SW480 (cell line): ENCODE measurements at places on chromosomes 7 and 10.

DNA sequence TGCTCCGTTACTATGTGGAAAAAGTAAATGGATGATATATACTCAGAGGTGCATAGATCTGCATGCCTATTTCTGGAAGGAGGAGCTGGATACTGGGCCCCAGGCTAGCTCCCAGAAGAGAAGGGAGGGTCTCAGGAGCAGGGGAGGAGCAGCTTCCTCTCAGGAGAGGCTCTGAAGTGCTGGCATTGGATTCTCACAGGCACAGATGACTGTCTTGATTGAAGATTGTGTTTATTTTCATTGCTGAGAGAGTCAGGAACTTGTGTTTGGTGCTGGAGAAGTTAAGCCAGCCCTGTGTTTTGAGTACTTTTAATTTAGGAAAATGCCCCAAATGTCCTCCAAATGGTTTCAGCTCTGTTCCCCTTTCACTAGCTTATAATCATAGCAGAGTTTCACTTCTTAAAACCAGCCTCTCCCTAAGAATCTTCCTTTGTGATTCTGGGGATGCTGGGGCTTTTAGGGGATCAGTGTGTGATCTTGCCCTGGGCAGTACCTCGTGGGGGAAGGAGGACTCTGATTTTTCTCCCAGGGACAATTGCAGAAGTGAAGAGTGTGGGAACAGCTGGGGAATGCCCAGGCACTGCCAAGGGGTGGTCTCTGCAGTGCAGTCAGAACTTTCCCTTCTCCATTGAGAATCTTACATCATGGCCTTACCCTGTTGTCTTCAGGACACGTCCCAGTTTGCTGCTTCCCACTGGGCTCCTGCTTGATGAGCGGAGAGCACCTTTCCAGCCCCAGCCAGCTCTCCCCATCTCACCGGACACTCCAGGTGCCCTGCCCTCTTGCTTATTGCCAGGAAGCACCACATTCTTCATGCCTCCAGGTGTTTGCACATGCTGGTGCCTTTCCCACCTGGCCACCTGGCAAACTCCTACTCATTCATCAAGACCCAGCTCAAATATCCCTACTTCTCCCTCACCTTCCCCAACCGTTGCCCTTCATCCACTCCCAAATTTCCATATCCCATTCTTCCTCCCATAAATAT, 102.8 kb downstream of the ARHGAP22 start:
- no peak for DNase-seq

GRCh38 chr7:105656922-105657521, 75.7 kb upstream of the EFCAB10 start:
- DNase-seq = no peak

DNA sequence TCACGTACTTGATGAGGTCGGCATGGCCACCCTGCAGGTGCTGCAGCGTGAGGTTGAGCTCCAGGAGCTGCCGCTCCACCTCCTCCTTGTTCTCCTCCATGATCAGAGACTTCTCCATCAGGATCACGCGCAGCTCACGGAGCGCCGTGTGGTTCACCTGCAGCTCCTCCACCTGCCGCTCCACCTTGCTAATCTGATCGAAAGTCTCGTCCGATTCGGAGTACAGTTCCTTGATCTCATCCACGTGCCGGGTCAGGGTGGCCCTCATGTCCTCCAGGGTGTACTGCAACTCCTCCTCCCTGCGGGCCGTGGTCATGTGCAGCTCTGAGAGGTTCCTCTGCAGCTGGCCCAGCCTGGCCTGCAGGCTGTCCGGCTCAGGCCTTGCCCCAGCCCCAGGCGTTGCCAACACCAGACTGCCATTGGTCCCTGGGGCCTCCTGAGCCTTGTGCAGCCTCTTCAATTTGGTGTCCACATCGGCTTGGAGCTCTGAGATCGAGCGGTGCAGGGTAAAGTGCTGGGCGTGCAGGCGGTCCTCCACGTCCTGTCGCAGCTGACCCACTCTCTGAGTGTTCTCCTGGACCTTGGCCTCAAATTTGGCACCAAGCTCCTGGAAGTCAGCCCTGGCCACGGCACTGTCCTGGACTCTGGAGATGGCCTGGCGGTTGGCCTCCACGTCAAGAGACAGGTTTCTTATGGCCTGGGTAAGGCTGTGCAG, 13.9 kb downstream of the MMRN2 start:
- DNase-seq = no peak

DNA sequence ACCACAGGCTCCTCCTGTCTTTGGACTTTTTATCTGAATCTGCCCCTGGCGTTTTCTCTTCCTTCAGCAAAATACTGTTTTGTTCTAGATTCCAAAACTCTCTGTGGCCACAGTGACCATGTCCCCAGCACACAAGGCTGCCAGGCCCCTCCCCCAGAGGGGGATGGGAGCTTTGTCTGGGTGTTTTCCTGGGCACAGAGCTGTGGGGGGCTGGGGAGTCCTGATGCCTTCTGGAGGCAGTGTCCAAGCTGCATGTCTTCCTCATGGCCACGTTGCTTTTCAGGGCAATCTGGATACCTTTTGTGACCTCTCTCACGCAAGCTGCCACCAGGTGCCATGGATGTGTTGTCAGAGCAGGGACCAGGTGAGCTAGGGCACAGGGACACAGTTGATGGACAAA, 26.2 kb downstream of the ANTXRL start:
- DNase-seq = no peak

- no peak for DNase-seq
Measured at GRCh38 chr10:98920807-98921206, 314.8 kb downstream of the HPSE2 start.

- DNase-seq = peak; percentile 31
Measured at GRCh38 chr7:30163231-30163894, 28.6 kb downstream of the MTURN start.

DNA sequence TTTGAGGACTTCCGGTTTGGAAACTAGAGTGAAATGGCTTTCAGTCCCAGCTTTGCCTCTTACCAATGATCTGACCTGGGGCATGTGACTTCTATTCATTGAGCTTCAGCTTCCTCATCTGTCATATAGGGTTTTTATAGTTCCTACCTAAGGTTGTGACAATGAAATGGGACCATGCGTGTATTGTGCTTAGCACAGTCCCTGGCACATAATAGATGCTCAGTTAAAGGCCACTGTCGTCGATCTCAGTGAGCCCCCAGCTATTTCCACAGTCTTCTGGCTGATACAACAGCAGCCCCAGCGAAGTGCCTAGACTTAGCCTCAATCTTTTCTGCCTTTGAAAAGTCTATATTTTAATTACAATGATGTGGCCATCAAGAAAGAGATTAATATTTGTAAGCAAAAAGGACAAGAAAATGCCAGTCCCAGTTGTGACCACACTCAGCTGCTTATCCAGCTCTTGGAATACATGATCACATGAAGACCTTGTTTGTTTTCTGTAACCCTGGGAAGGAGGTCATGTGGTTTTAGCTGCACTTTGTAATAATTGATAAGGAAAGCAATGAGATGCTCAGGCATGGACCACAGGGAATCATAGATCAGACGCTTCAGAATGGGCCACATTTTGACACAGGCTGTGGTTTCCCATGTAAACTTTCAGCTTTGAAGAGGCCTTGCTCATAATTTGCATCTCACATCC, 44.6 kb downstream of the VWA2 start:
- no peak for DNase-seq

DNA sequence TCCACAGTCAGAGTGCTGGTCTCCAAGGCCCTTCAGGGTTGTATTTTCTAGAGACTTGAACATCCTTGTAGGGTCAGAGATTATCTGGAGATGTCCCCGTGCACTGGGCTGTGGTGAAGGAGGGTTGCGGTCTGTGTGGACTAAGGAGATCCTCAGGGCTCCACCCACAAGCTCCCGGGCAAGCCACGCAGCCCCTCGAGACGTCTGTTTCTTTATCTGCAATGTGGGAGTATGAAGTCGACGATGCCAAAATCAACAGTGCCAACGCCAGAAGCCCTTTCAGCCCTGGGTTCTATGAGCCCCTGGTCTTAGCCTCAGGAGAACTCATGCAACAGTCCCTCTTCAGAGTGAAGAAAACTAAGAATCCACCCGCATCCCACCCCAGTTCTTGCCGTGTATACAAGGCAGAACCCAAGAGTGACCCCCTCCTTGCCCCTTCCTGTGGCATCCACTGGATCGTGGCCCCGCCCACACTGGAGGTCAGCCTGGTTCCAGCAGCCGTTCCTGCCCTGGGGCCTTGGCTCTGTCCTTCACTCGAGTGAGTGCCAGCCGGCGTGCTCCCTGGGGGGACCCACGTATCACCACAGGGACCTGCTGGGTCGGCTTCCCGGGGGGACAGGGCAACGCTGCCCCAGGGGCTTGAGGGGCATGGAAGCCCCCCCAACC, 6.0 kb upstream of the SHH start:
- DNase-seq = no peak

GRCh38 chr7:106190589-106191330, 78.6 kb upstream of the SYPL1 start:
- no peak for DNase-seq

GRCh38 chr10:106284802-106285587, 879.5 kb downstream of the SORCS1 start:
- no peak for DNase-seq

GRCh38 chr7:134992626-134993179, 6.4 kb downstream of the AGBL3 start:
- DNase-seq = no peak

- no peak for DNase-seq
Measured at GRCh38 chr7:129045682-129046081, 9.2 kb downstream of the TNPO3 start.

DNA sequence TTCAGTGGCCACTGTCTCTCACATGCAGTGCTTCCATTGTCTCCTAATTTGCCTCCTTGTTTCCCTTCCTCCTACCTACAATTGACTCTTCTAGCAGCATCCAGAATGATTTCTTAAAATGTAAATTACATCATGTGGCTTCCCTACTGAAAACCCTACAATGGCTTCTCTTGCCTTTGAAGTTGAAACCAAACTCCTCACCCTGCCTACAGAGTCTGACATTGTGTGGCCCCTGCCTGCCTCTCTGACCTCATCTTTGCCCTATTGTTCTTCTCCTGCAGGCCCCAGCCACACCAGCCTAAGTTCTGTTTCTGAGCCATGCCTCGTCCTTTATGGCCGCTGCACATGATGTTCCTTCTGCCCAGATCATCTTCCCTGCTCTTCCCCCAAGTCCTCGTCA, 35.8 kb upstream of the CDK1 start:
- no peak for DNase-seq

DNA sequence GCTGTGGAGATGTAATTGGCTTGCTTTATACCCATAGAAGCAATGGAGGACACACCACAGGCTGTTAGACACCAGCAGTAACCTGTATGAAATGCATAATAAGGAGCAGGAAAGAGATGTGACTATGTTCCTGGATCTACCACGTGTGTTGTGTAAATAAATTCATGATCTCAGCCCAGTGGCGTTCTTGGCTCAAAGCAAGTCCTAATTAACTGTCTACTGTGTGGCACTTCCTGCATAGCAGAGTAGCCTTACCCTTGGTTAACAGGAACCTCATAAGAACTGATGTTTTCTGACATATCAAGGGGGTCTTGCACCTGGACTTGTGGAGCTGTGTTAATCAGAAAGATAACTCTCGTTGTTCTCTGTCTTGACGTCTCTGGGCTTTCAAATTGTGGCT, 25.7 kb upstream of the FAM180A start:
- peak; percentile 21 for DNase-seq

DNA sequence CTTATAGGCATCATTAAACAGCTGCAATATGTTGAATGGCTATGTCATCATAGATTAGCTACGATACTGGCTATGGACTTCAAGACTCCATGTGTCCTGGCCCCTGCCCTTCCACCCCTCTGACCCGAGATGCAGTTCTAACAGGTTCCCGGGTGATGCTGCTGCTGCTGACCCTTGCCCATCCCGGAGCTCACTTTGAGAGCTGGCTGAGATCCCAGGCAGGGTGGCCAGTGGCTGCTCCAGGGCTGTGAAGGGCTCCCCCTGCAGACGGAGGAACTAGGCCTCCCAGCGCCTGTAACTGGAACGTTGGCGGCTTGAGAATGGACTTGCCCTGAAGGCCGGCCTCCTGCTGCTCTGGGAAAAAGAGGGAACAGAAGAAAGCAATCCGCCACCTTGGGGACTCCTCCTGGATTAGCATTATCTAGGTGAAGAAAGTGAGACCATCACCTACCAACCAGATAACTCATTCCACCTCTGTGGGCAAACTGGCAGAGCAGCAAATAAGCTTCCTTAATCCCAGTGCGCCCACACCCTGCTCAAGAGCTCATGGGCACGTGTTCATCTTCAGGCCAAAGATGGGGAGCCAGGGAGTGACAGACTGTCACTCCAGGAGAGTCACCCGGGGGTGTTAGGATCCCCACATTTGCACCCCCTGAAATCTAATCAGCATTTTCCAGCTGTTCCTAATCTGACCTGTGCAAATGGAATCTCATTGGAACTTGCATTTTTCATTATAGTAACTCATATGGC, 56.8 kb downstream of the PARP12 start:
- peak; percentile 12 for DNase-seq

DNA sequence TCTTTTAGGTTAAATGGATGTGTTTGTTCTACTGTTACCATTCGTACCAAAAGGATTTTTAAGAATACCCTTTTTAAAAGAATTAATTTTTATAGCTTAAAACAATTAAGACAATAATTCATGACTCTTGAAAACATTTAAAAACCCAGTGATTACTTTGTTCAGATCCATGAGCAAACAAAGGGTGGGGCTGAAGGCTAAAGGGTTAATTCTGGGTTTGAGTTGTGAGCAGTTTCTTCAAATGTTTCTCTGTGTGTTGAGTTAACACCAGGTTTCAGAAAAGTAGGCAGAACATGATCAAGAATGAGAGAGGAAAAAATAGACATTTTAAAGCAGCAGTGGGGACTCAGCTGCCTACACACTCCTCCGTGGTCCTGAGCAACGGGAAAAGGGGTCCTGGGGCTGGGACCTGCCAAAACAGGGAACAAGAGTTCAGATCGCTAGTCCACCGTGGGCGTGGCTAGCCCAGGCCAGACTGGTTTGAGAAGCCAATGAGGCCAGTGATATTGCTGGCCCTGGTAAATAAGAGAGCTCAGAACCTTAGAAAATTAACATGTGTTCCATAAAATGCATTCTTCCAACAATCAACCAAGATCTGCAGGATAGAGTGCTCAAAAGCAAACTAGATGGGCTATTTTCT, 14.9 kb upstream of the EZH2 start:
- no peak for DNase-seq

- DNase-seq = no peak
Measured at GRCh38 chr10:565676-566075, 123.8 kb downstream of the DIP2C start.

GRCh38 chr7:30862995-30863705, 48.5 kb upstream of the AQP1 start:
- no peak for DNase-seq

DNA sequence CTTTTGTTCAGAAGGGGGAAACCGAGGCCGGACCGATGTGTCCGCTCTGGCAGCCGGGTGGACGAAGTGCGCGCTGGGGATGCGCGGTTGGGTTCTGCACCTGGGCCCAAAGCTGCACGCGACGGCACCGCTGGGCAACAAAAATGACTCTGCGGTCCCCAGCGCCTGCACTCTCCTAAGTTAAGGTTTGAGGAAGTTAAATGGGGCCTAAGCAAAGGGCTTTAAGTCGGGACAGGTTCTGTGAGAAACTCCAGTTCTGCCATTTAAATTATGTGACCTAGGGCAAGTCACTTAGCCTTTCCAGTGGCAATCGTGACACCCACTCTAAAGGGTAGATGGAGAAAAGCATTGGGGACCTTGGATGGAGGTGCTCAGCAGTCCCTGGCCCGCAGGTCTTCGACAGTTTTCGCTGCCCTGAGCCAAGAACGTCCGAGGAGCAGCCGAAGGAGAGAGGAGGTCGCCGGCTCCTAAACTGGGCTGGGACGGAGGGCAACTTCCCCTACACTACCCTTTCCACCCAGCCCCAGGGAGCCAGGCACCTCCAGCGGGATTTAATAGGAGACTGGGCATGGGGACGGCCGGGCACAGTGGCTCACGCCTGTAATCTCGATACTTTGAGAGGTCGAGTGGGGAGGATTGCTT, 534 bp upstream of the ACBD5 start:
- peak; percentile 36 for DNase-seq

- no peak for DNase-seq
Measured at GRCh38 chr10:11654659-11655058, 43.2 kb upstream of the USP6NL start.
